ENCODE measurements at places on chromosomes 1 and 21. TPM values are rescaled to one million over a fixed set of nuclear protein-coding genes. Genes with fewer than 3 reads are reported as not detected.

- DNase-seq = no peak
Measured at GRCh38 chr1:20723537-20724363, 5.9 kb upstream of the KIF17 start.

DNA sequence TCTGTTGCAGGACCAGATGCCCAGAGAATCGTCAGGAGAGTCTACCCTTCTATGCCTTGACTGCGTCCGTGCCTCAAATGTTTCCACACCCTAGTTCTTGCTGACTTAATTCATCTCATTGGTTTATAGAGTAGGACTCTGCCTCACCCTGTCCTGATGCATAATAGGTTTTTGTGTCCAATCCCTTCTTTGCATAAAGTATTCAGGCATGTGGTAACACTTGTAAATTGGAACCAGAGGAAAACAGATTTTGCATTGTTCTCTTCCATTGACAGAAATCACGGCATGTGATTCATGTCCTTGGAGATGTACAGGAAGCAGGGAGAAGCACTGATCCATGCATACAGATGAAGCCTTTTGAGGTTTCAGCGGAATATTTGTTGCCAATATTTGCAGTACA, 29.5 kb downstream of the PLPPR5 start:
- no peak for DNase-seq

- DNase-seq = peak; percentile 46
Measured at GRCh38 chr1:201775380-201775779, 53.6 kb upstream of the IPO9 start.

Gene F5
- polyA plus RNA-seq = 5.2 TPM

All from testis (tissue), 5 donors.